ENCODE measurements at places on chromosomes 2 and 18. TPM values are rescaled to one million over a fixed set of nuclear protein-coding genes. Genes with fewer than 3 reads are reported as not detected.

DNA sequence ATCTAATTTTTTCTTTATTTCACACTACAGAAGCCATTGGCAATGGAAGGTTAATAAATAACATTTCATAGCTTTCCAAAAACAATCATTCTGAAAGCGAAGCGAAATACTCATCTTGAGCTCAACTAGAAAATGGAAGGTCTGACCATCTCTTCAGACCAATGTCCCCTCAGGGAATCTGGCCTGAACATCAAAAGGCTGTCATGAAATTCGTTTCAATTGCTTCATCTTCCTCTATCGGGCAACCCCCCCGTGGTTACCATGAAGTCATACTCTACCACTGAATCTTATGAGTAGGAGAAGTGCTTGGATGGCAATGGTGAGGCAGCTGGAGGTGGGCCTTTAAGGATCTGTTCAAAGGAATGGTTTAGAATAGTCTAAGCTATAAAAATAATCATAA is 22.9 kb upstream of the CYTIP start:
- no peaks in the 10 kb centered on the region for H3K4me1 ChIP-seq
- H3K27me3 ChIP-seq, result no peaks in the 10 kb centered on the region

DNA sequence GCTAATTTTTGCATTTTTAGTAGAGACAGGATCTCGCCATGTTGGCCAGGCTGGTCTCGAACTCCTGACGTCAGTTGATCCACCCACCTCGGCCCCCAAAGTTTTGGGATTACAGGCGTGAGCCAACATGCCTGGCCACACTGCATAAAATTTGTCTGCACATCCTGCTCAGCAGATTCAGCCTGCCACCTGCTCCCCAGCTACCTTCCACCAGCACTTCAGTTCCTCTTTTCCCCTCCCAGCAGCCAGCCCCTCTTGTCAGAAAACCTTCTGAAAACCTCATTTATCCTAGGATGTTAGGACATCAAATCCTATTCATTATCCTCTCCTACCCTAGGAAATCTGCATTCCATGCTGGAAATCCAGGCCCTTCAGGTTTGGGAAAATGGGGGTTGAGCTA is 99.4 kb upstream of the STPG4 start:
- no peaks in the 10 kb centered on the region for H3K4me1 ChIP-seq
- no peaks in the 10 kb centered on the region for H3K27me3 ChIP-seq
- H3K4me3 ChIP-seq, result no peak overlapping the region
- DNase-seq, result no peak
- no peak overlapping the region for H3K27ac ChIP-seq
- H3K36me3 ChIP-seq, result no peaks in the 10 kb centered on the region

GRCh38 chr2:240840435-240841060 is 20.5 kb upstream of the KIF1A start:
- H3K27ac ChIP-seq, result no peak overlapping the region
- H3K27me3 ChIP-seq, result no peaks in the 10 kb centered on the region
- DNase-seq, result peak; percentile 47
- no peak overlapping the region for H3K4me3 ChIP-seq
- no peaks in the 10 kb centered on the region for H3K4me1 ChIP-seq

DNA sequence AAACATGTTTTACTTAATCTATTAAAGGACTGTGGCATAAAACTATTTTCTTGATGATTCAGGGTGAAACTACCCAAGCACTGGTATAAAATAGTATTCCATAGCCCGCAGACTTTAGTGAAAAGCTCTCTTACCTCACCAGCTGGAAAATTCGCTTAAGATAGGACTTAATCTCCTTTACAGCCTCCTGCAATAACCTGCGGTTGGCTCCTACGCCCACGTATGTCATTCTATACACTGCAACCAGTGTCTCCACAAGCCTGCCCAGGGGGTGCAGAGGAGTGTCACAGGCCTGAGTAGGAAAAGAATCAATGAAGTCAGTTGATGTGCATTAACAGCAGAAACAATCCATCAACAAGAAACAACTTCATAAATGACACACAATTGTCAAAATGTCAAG is 11.3 kb upstream of the MPP4 start:
- no peak overlapping the region for H3K27ac ChIP-seq
- H3K4me3 ChIP-seq, result no peak overlapping the region
- H3K4me1 ChIP-seq, result no peaks in the 10 kb centered on the region
- no peaks in the 10 kb centered on the region for H3K27me3 ChIP-seq

- no peaks in the 10 kb centered on the region for H3K36me3 ChIP-seq
- H3K27ac ChIP-seq, result no peak overlapping the region
- no peak overlapping the region for H3K4me3 ChIP-seq
- no peak for DNase-seq
- no peaks in the 10 kb centered on the region for H3K27me3 ChIP-seq
- H3K4me1 ChIP-seq, result no peaks in the 10 kb centered on the region
These were observed 20.7 kb upstream of the C1QL2 start for GRCh38 chr2:119179202-119179601.

GRCh38 chr2:55976681-55977080 is 53.1 kb upstream of the EFEMP1 start:
- no peaks in the 10 kb centered on the region for H3K36me3 ChIP-seq
- no peaks in the 10 kb centered on the region for H3K4me1 ChIP-seq
- H3K4me3 ChIP-seq, result no peak overlapping the region

DNA sequence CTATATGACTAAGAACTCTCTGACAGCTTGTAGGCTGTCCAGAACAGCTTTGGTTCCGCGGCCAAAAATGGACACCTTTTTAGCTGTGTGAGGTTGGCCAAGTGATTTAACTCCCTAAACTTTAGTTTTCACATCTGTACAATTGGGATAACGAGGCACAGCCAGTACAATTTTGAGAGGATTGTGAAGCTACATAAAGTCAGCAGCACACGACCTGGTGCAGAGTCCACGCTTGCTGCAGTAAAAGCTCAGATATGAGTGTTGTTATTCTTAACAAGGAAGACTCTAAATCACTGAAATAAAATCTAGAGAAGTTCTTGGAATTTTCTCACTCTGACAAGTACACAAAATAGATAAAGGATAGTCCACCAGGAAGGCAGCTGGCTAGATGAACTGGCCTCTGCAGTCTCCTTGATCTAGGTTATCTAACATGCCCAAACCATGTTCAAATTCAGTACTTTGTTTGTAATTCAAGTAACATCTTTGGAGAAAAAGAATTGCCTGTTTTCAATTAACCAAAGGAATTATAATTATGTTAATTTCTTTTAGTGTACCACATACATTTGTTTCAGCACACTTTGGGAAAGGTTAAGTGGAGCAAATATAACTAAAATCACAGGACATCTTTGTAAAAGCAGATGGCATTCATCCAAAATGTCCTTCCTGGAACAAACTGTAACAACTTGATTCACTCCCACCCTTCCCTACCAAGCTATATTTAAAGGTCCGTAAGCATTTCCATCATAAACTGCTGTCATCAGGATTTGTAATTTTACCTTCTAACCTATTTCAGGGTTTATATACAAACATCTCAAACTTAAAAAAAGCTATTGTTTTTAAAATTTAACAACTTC is 201.7 kb upstream of the STK17B start:
- no peak for DNase-seq
- H3K27ac ChIP-seq, result peak overlapping the region; percentile 31
- H3K4me3 ChIP-seq, result no peak overlapping the region
- no peaks in the 10 kb centered on the region for H3K27me3 ChIP-seq

GRCh38 chr2:229335877-229336346 is 64.8 kb upstream of the PID1 start:
- no peak for DNase-seq
- H3K27me3 ChIP-seq, result no peaks in the 10 kb centered on the region
- no peak overlapping the region for H3K4me3 ChIP-seq
- no peak overlapping the region for H3K27ac ChIP-seq
- no peaks in the 10 kb centered on the region for H3K36me3 ChIP-seq

- DNase-seq, result no peak
- no peak overlapping the region for H3K4me3 ChIP-seq
- peaks cover 7% of the 10 kb centered on the region for H3K4me1 ChIP-seq
These were observed 94.3 kb downstream of the LIPG start for GRCh38 chr18:49656073-49656692.

- H3K27me3 ChIP-seq, result no peaks in the 10 kb centered on the region
- H3K27ac ChIP-seq, result peak overlapping the region; percentile 28
These were observed 286.4 kb downstream of the SLC8A1 start for GRCh38 chr2:40165509-40165844.

- DNase-seq, result no peak
- no peaks in the 10 kb centered on the region for H3K4me1 ChIP-seq
- H3K36me3 ChIP-seq, result no peaks in the 10 kb centered on the region
- no peak overlapping the region for H3K27ac ChIP-seq
- H3K4me3 ChIP-seq, result no peak overlapping the region
These were observed 94.6 kb downstream of the MC4R start for GRCh38 chr18:60277855-60278480.

- H3K4me1 ChIP-seq, result peaks cover 8% of the 10 kb centered on the region
- H3K27me3 ChIP-seq, result no peaks in the 10 kb centered on the region
- no peaks in the 10 kb centered on the region for H3K36me3 ChIP-seq
- DNase-seq, result peak; percentile 15
These were observed 43.7 kb downstream of the TMEM37 start for GRCh38 chr2:119475225-119475856.

- H3K4me1 ChIP-seq, result no peaks in the 10 kb centered on the region
- no peak for DNase-seq
- no peak overlapping the region for H3K4me3 ChIP-seq
- no peak overlapping the region for H3K27ac ChIP-seq
These were observed 282.1 kb downstream of the EN1 start for GRCh38 chr2:118565301-118565700.

STAT4 gene
- total RNA-seq, result 8.4 TPM

PIKFYVE gene
- 24.7 TPM for total RNA-seq
